ENCODE measurements at places on chromosomes 12 and 14.

- DNase-seq: no peak
These were observed 57.0 kb downstream of the NT5DC3 start for GRCh38 chr12:103783744-103784664.

DNA sequence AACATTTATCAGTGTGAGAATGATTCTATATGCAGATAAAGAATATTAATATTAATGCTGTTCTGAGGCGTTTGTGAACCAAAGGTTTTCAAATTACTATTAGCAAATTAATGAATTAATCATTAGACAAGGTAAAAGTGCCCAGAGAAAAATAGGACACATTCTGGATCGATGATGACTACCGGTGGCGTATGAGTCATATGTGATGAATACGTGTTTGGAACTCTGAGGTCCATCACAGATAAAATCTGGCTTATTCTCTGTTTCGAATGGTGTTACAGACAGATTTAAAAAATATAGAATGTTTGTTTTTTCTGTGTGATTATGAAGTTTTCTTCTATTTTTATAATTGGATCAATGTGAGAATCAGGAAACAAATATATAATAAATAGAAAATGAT lies 79.2 kb upstream of the RTL1 start:
- DNase-seq: no peak

- no peak for DNase-seq
These were observed 4.5 kb upstream of the BCL11B start for GRCh38 chr14:99276482-99276881.

DNA sequence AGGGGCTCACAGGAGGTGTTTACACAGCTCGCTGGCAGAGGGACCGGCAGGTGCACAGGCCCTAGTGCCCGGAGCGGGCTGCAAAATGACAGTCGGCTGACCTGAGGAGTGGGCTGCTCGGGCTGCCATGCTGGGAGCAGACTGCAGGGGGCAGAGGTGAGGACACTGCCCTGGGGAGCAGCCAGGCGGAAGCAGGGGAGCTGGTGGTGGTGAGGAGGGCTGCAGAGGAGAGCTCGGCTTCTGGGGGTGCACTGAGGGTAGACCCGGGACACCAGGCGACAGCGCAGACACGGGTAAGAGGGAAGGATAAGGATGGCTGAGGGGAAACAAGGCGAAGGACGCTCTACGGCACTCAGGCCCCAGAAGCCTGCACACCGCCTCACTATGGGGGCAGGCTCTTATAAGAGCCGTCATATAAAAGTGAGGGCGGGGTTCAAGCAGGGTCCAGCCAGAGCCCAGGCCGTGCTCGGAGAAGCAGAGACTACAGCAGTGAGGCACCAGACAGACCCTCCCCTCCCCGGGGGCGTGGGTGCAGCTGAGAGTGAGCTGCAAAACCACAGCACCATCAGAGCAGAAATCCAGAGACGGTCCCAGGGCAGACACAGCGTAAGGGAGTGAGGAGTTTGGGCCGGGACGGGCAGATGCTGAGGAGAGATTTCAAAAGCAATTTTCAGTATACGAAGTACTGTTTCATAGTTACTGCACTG lies 62.5 kb downstream of the CCDC88C start:
- peak; percentile 72 for DNase-seq

GRCh38 chr14:66600416-66600815 lies 92.5 kb downstream of the GPHN start:
- DNase-seq: no peak

DNA sequence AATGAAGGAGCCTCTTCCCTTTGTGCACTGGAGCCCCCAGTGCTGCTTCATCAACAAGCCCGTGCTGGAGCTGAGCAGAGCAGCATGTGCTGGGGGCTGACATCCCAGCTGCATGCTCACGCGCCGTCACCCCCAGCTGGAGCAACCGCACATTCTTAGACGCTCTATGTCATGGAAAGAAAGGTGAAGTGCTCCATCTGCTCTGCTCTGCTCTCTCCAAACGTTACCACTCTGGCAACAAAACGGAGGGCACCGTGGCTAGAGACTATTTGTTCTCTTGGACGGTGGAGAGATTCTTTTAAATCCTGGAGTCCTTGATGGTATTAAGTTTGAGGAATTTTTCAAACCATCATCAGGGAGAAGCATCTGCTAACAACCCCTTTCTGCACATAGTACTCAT lies 208.4 kb downstream of the C12orf75 start:
- no peak for DNase-seq

- no peak for DNase-seq
These were observed 32.1 kb upstream of the ARID2 start for GRCh38 chr12:45697371-45697770.

DNA sequence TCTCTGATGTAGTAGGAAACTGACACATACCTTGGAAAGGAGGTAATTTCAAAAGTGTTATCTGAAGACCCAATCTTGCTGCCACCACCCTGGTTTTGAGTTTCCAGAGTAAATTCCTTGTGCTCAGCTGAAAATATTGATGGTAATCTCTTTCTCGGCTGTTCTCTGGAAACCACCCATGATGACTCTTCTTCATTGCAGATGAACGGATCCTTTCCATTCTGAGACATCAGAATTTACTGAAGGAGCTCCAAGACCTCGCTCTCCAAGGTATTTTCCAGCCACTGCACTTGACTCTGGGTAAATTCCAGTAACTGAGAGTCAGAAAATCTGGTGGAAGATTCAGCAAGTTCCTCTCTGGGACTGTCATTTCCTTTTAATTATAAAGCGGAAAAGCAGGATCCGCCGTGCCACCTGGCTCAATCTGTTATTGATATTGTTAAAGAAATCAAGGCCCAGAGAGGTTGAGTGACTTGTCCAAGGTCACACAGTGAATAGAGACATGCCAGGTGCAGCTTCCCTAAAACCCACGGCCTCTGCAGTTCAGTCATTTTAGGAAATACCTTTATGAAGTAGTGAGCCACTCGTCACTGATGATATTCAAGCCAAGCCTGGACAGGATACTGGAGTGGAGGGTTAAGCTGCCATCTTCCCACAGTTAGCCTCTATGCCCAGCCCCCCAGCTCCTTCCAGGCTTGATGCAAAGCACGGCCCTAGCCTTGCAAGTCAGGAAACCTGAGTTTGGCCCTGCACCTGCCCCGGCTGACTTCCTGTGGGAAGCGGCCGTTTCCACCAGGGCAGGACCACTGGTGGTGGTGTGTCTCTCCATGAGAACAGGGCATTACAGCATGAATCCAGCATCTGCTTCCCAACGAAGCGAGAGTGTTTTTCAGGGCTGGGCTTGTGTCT lies 4.7 kb downstream of the CHGA start:
- DNase-seq: no peak

DNA sequence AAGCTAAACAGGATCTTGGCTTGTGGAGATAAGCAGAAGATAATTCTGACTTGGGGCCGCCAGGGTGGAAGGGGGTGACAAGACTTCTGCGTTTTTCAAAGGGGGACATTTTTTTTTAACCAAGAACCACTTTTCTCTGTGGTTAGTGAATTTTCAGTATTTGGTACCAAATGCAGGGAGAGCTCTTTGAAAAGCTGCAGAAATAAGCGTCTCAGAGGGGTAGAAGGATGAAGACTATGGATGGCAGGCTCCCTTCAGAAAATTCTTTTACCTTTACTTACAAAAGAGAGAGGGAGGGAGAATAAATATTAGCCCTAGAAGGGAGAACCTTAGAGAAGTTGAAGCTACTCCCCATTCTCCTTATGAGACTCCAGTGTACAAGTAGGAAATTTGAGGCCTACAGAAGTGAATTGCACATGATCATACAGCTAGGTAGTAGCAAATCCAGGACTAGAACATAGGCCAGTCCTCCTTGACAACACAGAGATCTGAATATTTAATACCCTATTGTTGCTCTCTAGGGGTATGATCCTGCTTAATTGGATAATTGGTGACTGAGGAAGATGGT lies 840 bp downstream of the MRPL52 start:
- DNase-seq: no peak

DNA sequence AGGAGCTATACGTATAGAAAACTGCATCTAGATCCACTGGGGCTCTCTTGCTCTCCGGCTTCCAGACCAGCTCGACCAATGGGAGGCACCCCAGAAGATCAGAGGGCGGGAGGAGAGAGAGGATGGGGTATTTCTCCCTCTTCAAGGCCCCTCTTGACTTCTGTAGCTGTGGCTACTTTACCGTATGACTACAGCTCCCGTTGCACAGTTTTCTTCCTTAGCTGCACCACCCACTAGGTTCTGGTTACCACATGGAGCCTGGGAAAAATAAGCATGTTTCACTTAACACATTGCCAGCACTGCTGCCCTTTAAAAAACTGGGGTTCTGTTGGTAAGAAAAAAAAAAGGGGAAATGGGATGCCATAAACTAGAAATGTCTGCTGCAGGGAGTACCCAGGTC lies 214.4 kb downstream of the TBX5 start:
- DNase-seq: no peak

DNA sequence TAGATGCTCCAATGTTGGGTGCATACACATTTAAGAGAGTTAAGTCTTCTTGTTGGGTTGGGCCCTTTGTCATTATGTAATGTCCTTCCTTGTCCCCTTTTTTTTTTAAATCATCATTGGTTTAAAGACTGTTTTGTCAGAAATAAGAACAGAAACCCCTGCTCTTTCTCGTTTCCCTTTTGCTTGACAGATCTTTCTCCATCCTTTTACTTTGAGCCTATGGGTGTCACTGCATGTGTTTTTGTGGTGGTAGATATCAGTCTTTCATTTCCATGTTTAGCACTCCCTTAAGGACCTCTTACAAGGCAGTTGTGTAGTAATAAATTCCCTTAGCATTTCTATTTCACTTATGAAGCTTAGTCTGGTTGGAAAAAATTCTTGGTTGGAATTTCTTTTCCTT lies 47.4 kb downstream of the RTN1 start:
- DNase-seq: no peak

GRCh38 chr12:93199831-93200236 lies 177.9 kb upstream of the NUDT4 start:
- no peak for DNase-seq

DNA sequence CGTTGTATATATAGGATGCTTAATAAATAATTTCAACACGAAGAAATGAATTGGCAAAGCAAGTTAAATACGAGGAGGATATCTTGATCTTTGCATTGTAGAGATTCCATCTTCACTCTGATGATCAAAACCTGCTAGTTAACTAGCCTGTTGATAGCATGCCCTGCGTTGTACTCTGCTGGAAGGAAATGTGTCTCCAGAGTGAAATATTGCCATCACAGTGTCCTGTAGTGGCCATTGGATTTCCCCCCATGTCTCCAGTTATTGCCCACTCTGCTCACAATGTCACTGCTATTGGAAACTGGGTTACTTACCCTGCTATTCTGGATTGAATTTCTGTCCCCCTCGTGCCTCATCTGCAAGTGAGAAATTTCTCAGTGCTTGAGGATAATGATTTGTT lies 109.6 kb downstream of the PLEKHA5 start:
- no peak for DNase-seq

- DNase-seq: no peak
These were observed 18.7 kb downstream of the NOS1 start for GRCh38 chr12:117342682-117343081.

- no peak for DNase-seq
These were observed 421.8 kb upstream of the PDE3A start for GRCh38 chr12:19946550-19946949.

DNA sequence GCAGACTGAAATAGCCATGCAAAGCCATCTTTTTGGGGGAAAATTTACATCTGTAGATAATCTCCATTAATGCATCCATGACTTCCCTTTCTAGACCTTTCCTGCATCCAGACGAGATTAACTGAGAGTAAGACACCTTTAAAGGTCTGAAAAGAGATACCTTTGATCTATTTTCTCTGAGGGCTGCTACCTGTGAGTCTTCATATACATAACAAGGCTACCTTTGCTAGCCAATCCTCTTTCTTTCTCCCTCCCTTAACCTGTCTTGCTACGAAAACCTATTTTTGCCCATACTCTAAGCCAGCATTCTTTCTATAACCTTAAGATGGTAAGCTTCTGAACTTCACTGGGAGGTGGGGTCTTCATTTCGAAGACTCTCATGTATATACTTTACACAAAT lies 908.5 kb upstream of the FBXO33 start:
- DNase-seq: no peak

DNA sequence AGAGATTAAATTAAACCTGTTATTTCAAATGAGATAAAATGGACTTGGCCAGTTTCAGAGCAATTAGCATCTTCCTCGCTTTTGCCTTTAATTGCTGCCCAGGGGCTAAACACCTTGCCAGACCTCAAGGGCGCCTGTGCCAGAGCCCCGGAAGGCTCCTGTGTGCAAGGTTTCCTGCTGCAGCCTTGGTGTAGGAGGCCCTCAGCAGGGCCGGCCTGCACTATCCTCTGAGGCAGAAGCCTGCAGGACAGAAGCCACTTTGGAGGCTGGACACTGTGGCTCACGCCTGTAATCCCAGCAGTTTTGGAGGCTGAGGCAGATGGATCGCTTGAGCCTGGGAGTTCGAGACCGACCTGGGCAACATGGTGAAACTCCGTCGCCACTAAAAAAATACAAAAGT lies 150.4 kb downstream of the CALM1 start:
- DNase-seq: no peak

DNA sequence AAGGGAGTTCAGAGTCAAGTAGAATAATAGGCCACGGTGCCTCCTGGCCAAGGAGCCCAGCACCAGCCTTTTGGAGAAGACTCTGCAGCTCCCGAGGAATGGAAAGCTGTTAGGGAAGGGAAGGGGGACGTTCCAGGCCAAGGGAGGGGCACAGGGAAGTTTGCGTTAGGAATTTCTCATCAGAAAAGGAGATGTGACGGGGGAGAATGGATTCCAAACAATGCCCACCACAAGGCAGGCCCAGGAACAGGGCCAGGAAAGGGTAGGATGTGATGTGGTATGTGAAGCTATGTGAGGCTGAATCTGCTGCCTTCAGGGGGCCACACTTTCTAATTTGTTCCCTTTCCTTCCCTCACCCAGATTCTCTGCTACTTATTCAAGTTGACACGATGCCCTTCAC lies 46.0 kb downstream of the DGLUCY start:
- DNase-seq: no peak

- DNase-seq: no peak
These were observed 147.1 kb downstream of the PAPOLA start for GRCh38 chr14:96649327-96649601.

- no peak for DNase-seq
These were observed 8.4 kb downstream of the ASIC1 start for GRCh38 chr12:50065726-50066310.
